Activated CD4-positive, alpha-beta T cell treated with anti-CD3 and anti-CD28 coated beads for 48 hours (primary cell): ENCODE measurements at places on chromosomes 2 and 18.

- no peak for DNase-seq
These were observed 43.9 kb upstream of the ATP6V1B1 start for GRCh38 chr2:70891572-70892357.

DNA sequence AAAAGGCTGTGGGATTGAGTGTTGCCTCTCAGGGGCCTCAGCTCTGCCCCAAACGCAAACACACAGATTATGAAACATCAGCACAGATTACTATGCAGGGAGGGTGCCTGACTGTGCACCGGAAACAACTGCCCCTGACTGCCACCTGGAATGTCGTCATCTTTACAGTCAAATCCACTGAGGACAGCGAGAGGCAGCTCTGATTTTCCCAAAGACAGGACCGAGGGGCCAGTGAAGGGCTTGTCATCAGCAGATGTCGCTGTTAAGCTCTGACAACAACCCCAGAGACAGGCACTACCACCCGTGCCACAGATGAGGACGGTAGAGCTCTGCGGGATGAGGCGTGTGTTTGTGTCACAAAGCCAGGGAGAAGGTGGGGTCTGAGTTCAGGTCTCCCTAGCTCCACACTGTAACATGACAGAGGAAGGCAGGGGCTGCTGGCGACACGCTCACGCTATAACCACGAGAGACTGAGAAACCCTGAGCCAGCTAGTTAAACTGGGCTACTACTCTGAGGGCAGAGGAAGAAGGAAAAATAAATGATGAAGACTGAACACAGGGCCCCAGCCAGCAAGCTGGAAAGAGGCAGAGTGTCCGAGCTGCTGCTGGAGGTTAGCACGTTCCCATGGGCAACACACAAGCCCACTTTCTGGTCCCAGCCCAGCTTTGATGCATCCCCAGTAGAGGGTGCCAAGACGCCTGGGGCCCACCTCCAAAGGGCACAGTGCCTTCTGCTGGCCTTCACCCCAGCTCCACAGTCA lies 47.0 kb downstream of the PARD6G start:
- DNase-seq, result no peak

- no peak for DNase-seq
These were observed 20.4 kb downstream of the MROH2A start for GRCh38 chr2:233798335-233799086.

GRCh38 chr2:132415915-132416722 lies 486 bp upstream of the GPR39 start:
- DNase-seq, result no peak

- DNase-seq, result no peak
These were observed 42.5 kb upstream of the BCL11A start for GRCh38 chr2:60595953-60596352.

DNA sequence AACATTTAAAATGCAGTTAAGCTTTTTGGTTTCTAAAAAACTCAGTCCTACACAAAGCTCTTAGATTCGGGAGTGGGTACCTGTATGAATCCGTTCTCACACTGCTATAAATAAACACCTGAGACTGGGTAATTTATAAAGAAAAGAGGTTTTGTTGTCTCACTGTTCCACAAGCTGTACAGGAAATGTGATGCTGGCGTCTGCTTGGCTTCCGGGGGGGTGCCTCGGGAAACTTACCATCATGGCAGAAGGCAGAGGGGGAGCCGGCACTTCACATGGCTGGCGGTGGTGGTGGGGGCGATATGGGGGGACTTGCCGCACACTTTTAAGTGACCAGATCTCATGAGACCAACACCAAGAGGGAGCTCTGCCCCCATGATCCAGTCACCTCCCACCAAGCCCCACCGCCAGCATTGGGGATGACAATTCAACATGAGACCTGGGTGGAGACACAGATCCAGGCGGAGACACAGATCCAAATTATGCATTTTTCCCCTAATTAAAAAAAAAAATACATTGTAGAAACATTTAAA lies 222.5 kb downstream of the GBX2 start:
- DNase-seq, result no peak

GRCh38 chr2:152755029-152755428 lies 36.6 kb downstream of the ARL6IP6 start:
- peak; percentile 26 for DNase-seq

DNA sequence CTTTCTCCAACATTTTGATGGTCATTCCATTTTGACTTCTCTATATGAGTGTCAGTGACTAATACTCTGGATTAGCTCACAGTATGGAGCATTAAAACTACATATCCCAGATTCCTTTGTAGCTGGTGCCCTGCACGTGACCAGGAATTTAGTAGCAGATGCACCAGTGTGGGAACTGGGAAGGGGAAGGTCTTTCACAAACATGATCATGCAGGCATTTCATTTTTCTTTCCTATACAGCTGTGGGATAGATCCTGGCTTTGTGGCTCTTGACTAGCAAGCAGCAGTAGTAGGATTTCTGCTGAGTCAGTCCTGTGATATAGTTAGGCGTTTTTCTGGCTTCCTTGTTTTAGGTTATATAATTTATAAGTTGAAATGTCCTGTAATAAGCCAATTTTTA lies 971.0 kb upstream of the CDH2 start:
- DNase-seq, result no peak

DNA sequence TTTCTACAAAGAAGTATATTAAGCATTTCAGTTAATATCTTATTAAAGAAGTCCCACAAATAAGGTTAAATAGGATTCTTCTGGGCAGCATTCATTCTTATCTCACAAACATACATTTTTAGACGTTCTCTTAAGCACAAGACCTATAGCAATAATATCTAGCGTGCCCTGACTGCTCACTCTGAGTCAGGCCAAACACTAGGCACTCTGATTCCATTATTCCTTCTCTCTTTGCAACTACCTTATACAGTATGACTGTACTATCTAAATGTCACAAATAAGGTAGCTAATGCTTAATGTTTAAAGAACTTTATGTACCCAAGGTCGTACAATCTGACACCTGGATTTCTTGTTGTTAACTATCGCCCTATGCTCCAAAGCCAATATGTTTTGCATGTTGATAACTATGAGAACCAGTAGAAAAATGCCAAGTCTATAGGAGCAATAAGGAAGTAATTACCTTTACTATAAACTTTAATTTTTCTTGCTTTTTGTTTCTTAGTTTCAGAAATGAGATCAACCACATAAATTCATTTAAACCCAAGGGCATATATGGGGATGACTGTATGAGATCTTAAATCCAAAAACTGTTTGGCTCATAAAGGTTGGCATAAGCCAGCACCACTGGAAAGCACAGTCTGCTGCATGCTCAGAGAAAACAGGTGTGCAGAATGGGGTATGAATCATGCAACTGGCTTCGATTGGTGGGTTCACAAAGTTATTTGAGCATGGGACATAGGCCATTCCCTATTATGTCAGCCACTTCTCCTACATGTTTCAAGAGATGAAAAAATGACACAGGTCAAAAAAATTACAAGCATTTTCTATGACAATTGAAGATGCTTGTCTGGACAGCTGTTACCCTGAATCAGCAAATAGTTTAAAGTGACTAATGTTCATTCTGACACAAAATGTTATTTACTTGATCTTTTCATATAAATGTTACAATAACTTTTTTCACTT lies 352.0 kb downstream of the IRS1 start:
- no peak for DNase-seq

GRCh38 chr2:167450364-167450763 lies 562.1 kb downstream of the XIRP2 start:
- no peak for DNase-seq

- no peak for DNase-seq
These were observed 67.3 kb downstream of the LIPG start for GRCh38 chr18:49628881-49629795.

DNA sequence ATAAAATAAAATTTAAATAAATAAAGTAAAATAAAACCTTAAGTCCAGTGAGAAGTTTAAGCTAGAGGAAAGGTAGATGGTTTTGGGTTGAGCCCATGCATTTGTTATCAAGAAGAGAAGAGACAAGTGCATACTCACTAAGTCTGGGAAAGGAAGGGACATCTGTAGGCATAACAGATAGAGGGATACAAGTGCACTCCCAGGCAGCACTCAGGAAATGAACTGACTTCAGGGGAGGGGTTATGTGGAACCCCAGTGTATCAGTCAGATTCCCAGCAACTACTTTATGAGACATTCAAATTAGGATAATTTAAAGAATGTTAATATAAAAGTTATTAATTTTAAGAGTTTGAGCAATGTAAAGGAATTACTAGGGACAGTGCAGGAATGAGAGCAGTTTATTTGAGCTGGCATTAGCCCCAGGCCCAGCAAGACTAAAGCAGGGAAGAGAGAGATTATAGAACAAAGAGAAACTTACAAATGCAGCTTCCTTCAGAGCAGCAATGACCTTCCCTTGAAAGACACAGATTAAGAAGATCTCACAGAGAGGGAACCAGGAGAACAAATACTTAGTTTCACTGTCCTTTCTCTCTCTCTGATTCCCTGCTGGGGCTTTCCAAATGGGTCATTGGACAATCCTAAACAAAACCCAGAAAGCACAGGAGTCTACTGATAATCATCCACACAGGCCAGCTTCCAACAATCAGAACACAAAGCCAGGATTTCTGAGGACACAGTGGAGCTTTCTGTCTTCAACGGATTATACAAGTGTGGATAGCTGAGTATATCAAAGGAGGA lies 109.7 kb downstream of the ERBB4 start:
- no peak for DNase-seq

DNA sequence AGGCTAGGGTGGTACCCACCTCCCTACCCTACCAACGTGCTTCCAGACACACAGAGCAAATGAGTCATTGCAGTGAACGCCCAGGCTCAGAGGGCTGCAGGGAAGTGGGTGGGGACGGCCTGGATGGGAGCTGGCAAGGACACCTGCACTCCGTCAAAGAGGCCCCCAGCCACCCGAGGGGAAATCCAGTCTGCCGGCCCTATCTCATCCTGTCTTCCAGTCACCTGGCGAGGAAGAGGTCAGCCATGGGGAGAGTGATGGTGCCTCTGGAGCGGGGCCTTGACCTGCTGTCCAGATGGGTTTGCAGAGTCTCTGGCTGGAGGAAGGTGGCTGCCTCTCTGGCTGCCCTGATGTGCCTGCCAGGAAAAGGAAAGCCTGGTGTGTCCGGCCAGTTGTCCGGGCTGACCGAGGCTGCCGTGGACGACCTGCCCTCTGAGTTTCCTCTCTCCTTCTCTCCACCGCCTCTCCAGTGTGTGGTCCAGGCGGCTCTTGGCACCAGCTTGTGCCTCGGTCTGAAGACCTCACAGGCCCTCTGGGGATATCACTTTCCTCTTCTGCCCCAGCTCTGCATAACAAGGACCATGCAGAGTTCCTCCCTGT lies 209.7 kb upstream of the COPS8 start:
- no peak for DNase-seq

DNA sequence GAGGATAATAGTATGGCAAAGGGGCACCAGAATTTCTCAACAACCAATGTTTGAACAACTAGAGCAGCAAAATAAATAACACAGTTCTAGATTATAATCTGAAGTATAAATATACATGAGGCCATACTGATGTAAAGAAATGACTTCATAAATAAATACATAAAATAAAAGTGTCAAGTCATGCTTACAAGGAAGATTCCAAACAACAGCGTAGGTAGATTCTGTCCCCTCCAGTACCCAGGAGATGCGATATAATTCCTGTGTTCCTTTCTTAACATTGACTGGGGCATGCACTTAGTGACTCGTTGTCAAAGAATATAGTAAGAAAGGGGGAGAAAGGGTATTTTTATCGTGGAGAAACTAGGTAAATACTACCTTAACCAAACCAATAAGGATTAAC lies 355.1 kb downstream of the DPP10 start:
- DNase-seq, result no peak

DNA sequence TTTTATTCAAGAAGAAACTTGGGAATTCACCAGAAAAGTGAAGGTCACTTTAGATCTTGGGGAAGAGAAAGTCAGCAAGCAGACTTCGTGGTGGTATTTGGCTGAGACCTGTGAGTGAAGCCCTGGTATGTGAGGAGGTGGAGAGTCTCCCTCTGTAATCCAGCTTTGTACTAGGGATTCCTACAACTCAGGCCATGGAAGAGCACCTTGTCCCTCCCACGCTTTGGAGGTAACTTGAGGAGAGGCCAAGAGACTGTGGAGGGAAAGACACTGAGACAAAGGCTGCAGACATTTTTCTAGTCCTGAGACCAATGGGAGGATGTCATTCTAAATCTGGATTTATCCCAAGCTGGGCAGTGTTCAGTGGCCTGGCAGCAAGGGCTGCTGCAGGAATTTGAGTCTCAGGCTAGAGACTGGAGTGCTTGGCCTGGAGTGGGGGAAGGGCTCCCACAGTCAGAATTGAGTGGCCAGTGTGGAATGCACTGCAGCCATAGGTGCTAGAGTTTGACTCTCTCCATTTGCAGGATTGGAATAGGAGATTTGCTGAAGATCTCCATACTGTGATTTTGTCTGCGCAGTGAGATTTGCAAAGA lies 219.0 kb downstream of the ACTR3 start:
- no peak for DNase-seq

- no peak for DNase-seq
These were observed 77.0 kb upstream of the UBXN4 start for GRCh38 chr2:135664623-135665068.

GRCh38 chr2:233124421-233125080 lies 64.4 kb downstream of the INPP5D start:
- no peak for DNase-seq

GRCh38 chr2:174553811-174554493 lies 43.7 kb downstream of the WIPF1 start:
- no peak for DNase-seq
